AG20443 (cell line): ENCODE measurements at places on chromosomes 6 and 20.

GRCh38 chr6:357791-358341 is 33.7 kb upstream of the IRF4 start:
- DNase-seq: no peak

- DNase-seq: no peak
These were observed 91.3 kb upstream of the ADGRF1 start for GRCh38 chr6:47133230-47134000.

DNA sequence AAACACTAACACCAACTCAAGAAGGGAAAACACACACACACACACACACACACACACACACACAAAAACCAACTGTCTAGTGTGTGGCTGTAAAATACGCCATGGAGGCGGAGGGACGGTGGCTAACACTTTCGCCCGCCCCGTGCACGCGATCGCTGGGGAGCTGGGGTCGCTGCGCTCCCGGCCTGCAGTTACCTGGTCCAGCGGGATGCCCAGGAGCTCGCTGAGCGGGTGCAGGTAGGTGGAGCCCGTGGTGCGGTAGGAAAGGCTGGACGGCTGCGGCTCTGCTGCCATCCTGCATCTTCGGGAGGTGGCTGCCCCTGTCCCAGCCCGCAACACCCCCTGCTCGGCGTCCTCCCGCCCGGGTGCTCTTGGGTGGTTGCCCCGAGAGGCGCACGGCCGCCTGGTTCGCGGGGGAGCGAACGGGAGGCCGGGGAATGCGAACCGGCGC is 303 bp downstream of the MBOAT1 start:
- DNase-seq: no peak

DNA sequence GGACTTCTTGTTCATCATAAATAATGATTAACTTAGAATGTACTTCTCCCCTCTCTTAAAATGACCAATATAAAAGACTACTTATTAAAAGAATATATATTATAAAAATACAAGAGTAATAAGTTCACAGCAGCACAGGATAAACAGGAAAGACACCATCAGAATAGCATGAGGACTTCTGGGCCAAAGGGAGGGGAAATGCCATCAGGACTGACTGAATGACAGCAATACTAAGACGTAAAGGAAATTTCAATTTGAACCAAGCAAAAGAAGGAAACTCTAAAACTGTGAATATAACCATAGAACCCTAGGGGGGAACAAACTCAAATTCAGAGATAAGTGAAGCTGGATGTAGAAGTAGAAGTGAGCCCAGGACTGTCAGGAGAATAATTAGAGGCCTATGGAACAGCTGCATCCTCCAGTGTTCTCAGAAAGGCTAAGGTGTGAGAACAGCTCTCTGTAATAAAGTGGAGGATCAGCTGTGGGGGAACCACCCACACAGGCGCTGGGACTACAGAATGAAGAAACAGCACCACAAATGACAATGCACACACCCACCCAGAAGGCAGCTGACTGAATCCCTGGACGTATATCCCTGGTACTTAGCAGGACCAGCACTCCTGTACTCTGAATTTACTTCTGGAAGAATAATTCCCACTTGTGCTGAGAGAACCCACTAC is 37.8 kb downstream of the ZHX3 start:
- DNase-seq: no peak

- DNase-seq: no peak
These were observed 72.9 kb downstream of the TSBP1 start for GRCh38 chr6:32298632-32299336.

- DNase-seq: no peak
These were observed 64.9 kb downstream of the CPNE5 start for GRCh38 chr6:36774331-36774730.
